A673 (cell line): ENCODE measurements at places on chromosomes 13 and 19. TPM values are rescaled to one million over a fixed set of nuclear protein-coding genes. Genes with fewer than 3 reads are reported as not detected.
A peak's percentile ranks its signal among the peaks of the same experiment; 100 is the strongest.

GRCh38 chr19:32868206-32868950, 1.2 kb downstream of the SLC7A9 start:
- DNase-seq, result no peak

ZNF600 gene
- total RNA-seq, result 1.5 and 1.8 TPM in 2 replicates

- DNase-seq, result peak; percentile 38
Observed at GRCh38 chr13:42333613-42334328, 61.8 kb downstream of the AKAP11 start.

DLEU7 gene
- not detected in 2 replicates for total RNA-seq

- DNase-seq, result no peak
Observed at GRCh38 chr13:43019811-43020210, 3.6 kb upstream of the DNAJC15 start.

- DNase-seq, result no peak
Observed at GRCh38 chr19:16418597-16418962, 53.2 kb downstream of the EPS15L1 start.
